ENCODE measurements at places on chromosomes 3 and 15.

- no peak for DNase-seq
Measured at GRCh38 chr15:46861796-46862195, 855.5 kb upstream of the SEMA6D start.

GRCh38 chr3:192747746-192748145, 20.4 kb upstream of the FGF12 start:
- no peak for DNase-seq

DNA sequence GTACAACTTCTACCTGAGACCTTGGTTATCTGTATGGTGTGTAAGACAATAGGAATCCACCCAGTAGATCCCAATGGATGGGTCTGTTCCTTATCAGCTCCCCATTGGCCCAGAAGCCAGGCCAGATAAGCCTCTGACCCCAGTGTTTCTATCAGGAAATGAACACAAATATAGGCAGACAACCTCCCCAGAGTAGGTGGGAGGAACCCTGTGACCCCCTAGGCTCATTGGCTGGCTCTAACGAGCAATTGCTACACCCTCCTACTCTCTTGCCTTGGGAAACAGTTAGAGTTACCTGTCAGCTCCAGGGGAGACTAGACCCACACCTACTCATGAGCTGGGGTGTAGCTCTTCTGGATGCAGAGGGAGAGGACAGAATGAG, 299.9 kb downstream of the UACA start:
- no peak for DNase-seq

DNA sequence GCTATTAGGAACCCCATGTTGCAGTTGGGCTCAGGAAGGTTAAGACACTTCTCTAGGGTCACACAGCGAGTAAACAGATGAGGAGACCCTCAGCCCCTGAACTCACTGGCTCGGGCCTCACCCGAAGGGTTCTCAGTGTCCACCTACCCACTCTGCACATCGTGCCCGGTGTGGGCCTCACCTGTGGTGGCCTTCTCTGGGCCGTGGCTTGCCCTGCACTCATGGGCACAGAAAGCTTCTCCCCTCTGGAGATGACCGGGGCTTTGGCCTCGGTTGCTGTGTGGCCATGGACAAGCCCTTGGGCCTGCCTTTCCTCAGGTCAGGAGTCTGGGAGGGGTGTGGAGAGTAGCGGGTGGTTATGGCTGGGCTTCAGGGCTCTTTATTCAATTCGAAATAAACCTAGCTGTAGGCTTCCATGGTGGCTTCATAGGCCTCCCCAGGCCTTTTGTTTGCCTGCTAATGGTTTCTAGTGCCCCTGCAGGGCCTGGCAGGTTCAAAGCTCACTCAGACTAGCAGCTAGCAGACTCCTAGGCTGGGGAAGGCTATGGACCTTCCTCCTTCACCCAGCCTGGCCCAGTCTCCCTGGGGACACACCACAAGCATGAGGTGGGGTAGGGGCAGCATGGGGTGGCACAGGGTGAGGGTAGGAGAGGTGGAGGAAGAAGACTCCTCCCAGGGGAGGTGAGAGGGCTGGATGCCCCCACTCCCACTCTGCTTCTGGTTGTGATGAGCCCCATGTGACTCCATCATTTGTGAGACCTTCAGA, 103.1 kb downstream of the LINGO1 start:
- no peak for DNase-seq

Data from choroid plexus epithelial cell (primary cell).